ENCODE measurements at places on chromosomes 1 and 21.

GRCh38 chr1:162990665-162991064 lies 78.5 kb upstream of the RGS4 start:
- DNase-seq: no peak

DNA sequence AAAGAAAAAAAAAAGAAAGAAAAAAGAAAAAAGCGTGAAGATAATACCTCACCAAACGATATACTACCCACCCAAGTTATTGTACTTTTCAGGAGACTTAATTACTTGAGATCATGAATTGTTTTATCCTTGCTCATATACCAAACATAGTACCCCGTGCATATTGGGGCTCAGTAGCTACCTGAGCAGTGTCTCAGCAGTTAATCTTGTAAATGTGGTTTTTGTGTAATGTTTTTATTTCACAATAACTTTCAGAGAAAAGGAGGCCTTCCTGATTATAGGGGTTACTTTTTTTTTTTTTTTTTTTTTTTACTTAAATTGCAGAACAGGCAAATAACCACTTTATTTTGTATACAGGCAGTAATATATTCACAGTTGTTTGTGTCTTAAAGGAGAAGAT lies 80.3 kb downstream of the OSBPL9 start:
- DNase-seq: no peak

- DNase-seq: no peak
These were observed 217.6 kb downstream of the ADGRL2 start for GRCh38 chr1:82018319-82018718.

DNA sequence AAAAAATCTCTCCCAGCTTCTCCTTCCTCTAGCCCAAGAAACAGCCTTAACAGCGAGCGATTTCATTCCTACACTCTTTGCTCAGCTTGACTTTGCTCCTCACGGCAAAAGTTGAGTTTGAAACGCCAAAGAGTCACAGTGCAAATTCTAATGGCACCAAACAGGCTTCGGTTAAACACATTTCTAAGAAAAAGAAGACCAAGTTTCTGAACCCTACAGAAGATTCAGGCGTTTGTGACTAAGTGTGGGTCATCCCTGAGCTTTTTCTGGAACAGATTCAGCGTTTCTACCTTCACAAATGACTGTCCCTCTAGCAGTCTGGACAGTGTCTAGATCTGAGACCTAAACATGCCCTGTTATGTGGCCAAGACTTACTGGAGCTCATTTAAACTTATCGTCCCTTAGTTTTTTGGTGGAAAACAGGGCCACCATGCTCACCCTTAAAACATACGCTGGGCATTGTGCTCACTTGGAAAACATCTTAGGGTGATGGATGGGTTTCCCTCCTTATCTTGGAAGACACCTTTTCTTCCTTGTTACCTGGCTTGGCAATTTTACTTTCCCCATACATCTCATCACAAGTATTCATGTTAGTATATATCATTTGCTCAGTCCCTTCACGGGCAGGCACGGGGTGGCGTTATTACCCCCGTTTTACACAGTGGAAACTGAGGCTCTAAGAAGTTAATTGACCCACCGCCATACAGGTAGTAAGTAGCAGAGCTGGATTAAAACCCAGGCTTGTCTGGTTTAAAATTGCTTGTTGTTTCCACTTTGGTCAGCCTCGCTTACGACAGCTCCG lies 1.0 kb downstream of the C1orf198 start:
- DNase-seq: no peak

DNA sequence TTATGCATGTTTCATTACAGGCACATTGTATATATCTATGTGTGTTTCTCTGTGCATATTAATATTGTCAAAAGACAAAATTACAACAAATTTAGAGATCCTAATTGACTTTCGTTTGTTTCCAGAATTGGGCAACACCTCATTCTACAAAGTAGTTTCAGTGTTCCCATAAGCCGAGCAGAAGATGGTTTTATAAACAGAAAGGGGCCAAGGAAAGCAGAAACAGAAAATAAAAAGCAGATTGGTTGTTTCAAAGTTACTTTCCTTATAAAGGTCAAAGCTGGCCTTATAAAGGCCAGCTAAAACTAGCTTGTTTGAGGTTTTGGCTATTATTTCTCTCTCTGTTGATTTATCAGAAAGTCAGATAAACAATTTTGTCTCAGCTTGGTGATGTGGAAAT lies 116.2 kb upstream of the FGGY start:
- DNase-seq: no peak

DNA sequence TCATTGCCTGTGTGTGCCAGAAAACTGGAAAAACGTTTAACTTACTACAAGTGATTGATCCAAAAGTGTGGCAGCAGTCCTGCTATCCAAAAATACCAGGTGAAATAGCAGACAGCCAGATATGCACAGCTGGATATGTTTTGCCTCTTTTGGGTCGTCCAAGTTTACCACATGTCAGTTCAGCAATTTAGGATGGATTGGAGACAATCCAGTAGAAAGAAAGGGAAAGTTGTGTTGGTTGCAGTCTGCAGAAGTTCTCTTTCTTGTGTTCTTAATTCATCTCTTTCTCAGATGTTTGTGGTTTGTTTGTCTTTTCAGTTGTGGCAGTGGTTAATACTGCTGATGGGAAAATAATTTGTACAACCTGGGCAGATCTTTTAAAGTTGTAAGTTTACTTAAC lies 645.0 kb downstream of the PTPRC start:
- DNase-seq: no peak

DNA sequence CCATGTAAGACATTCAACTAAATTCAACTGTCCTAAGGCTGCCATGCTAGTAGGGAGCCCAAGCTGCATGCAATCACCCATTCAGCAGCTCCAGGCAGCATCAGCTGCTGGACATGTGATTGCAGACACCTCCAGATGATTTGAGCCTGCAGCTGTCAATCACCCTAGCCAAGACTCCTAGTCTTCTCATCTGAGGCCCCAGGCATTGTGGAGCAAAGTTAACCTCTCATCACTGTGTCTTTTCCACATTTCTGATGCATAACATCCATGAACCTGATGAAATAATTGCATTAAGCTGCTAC lies 5.6 kb upstream of the CDC42BPA start:
- DNase-seq: no peak

Data from urinary bladder (tissue), 4 donors.